ENCODE measurements at places on chromosomes 11 and 22.

DNA sequence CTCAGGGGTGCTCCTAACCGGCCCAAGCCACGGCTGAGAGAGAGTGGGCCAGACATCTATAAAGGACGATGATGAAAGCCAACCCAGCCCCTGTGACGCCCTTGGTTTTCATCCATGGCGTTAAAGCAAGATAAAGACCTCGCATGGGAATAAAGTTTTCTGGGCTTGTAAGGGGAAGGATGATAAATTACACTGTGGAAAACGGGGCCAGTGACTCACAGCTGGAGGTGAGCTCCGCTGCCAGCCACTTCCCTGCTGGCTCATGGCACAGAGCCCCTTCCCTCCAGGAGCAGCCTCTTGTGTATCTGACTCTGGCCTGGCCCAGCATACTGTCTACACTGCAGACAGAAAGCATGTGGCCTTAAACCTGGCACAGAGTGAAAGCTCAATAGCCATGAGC lies 503.2 kb upstream of the B3GAT1 start:
- DNase-seq, result no peak

- DNase-seq, result no peak
These were observed 21.0 kb upstream of the RBFOX2 start for GRCh38 chr22:36049678-36049997.

GRCh38 chr11:28495333-28495732 lies 387.1 kb downstream of the METTL15 start:
- no peak for DNase-seq

- DNase-seq, result no peak
These were observed 55.5 kb downstream of the DGCR2 start for GRCh38 chr22:19066531-19067271.

- no peak for DNase-seq
These were observed 55.3 kb downstream of the GUCY1A2 start for GRCh38 chr11:106962995-106963394.

DNA sequence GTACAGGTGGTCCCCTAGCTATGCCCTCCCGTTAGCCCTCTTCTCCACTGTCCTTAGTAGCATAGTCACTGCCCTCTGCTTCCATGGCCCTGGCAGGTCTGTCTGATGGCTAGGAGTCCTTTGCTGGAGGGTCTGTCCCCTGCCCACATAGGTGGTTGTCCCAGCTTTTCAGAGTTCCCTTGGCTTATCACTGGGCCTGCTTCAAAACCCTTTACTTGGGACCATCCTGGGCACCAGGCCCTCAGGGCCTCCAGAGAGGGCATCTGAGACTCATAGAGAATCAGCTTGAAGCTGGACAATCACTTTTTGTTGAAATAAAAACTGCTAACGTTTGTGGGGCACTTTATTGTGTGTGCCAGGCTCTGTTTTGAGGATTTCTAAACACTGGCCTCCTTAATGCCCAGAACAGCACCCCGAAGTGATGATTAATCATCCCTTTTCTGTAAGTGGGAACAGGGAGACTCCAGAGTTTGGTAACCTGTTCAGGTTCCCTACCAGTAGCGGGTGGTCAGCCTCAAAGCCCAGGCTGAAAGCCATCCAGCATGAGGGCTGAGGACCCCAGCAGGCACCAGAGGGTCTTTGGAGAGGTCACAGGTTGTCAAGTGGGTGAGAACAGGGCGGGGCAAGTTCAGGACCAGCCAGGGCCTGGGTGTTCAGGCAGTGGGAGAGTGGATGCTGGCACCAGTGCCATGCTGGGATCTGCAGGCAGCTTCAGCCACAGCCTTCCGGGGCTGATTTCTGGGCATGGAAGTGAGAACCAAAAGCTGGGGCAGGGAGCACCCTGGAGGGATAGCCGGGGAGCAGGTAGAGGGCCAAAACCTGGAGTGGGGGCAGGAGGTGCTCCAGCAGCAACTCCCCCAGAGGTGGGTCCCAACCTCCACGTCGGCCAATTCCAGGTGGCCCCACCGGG lies 495 bp upstream of the KCNK4 start:
- no peak for DNase-seq

- peak; percentile 34 for DNase-seq
These were observed at the start of gene KCNJ11 for GRCh38 chr11:17388609-17389210. TSS of gene KCNJ11 (minus strand) at chr11:17388659. CDS start at chr11:17388091, 568 bp downstream.

- no peak for DNase-seq
These were observed 15.6 kb upstream of the THY1 start for GRCh38 chr11:119438599-119438998.

DNA sequence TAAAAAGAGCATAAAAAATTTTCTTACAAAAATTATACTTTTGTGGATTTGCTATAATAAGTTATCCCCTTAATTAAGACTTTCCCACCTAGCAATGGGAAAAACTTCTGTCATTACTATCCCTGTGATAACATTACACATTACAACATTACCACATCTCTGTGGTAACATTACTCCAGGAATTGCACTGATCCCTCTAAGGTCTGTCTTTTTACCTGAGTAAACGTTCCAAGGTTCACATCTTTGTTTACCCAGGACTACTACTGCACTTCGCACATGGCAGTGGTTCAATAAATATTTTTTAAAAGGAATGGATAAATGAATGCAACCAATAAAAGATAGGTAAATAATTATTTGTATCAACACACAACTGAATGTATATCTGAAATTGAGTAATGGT lies 92.4 kb upstream of the NOX4 start:
- DNase-seq, result peak; percentile 3

DNA sequence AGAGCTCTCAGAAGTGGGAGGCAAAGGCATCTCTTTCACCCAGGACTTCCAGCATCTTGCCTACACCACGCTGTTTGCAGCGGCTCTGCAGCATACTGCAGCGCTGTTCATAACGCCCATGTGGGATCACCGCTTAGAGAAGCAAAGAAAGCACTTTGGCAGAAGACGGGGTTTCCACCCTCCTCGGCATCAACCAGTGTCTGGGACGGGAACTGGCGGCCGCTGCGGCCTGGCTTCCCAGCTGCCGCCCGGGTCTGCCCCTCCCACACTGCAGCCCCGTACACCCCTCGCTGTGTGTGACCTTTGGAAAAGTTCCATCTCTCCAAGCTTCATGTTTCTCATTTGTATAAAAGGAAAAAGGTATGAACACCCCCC lies 545 bp upstream of the TIRAP start:
- peak; percentile 39 for DNase-seq

- DNase-seq, result no peak
These were observed 2.3 kb upstream of the SYVN1 start for GRCh38 chr11:65136515-65137096.

DNA sequence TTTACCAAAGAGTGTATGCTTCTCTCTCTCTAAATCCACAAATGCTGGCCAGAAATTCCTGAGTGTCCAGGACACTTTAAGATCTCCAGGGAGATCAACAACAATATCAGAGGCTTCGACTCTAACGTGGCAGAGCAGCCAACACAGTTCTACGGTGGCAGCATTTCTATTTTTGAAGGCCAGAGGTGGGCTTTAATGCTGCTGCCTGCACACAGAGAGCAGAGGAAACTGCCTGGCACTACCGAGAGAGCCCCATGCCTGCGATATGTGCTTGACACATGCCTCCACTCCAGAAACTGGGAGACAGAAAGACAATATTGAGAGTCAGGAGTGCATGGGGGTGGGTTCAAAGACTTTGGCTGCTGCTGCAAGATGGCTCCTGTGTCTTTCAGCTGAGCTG lies 48.8 kb upstream of the GALNT18 start:
- no peak for DNase-seq

- no peak for DNase-seq
These were observed 17.4 kb upstream of the LRRC55 start for GRCh38 chr11:57164317-57164716.

GRCh38 chr11:19740586-19740985 lies 27.9 kb downstream of the NAV2 start:
- DNase-seq, result no peak

DNA sequence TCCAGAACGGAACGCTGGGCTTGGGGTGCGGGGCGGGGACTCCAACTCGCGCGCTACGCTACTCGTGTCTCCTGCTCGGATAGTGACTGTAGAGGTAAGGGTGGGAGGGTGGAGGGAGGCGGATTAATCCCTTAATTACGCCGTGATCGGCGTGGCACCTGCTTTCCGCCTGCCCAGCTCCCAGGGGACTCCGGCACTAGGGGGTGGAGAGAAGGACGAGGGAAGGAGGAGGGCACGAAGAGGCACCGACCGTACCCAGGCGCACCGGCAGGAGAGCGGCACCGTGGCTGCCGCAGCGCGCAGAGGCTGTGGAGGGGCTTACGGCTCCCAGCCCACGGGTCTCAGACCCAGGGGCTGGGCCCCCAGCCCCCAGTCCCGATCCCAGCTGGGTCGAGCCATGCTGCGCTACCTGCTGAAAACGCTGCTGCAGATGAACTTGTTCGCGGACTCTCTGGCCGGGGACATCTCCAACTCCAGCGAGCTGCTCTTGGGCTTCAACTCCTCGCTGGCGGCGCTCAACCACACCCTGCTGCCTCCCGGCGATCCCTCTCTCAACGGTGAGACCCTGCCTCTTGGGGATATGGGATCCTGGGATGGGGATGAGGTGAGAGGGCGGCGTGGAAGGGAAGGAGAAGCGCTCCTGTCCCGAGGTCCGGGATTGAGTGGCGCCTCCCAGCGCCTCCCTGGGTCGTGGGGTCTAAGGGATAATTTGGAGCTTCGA lies at the start of gene ROBO3:
Gene ROBO3 (plus strand): TSS at position 252 of the 721 bp plus-strand sequence. CDS start 146 bp downstream, at position 398.
- no peak for DNase-seq

DNA sequence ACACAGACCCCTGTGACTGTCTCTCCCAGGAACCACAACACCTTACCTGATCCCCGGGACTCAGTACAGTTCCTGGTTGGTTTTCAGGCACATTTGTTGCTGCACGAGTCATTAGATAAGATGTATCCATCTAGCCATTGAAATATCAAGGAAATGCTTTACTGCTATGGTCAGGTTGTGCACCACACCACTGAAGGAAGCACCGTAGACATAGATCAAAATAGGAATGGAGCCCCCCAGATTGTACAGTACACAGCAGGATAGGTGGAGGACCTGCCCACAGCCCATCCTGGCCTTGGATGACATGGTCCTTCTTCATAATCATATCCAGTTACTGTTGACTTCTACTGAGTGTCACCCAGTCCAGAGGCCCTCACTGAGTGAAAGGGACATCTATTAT lies 85.9 kb upstream of the LDLRAD3 start:
- no peak for DNase-seq

DNA sequence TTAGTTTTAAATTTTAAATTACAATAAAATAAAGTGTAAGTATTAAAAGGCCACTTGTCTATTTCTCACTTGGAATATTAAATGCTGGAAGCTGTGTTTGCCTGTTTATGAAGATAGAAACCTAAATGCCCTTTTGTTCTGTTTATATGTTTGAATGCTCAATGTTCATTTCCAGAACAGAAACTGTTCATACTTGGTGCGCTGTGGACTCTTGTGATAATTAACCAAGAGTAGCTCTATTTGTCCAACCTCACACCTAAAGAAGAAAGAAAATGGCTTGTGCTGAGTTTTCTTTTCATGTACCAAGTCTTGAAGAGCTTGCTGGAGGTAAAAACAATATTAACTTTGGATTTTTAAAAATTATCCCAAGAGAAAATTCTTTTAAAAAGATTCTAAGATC lies 5.7 kb downstream of the C11orf54 start:
- DNase-seq, result no peak

- no peak for DNase-seq
These were observed 81.2 kb downstream of the DSCAML1 start for GRCh38 chr11:117715801-117716200.

DNA sequence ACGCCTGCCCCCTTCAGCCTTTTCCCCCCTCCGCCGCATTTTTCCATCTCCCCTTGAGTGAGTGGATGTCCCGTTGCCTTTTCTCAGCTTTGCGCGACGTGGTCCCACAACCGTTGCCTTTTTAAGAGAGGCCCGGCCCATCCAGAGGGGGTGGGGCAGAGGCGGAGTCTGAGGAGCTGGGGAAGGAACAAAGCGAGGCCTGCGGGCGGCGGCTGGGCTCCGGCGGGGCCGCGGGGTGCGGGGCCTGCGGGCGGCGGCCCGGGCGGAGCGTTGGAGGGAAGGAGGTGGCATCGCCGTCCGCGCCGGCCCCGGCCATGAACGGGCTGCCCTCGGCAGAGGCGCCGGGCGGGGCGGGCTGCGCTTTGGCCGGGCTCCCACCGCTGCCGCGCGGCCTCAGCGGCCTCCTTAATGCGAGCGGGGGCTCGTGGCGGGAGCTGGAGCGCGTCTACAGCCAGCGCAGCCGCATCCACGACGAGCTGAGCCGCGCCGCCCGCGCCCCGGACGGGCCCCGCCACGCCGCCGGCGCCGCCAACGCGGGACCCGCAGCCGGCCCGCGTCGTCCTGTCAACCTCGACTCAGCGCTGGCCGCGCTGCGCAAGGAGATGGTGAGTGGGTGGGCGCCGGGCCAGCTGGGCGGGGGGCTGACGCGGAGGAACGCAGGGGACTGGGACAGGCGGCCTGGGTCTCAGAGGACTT lies at the start of gene FAM89B:
Gene FAM89B (plus strand): TSS at position 183 of the 696 bp plus-strand sequence. CDS start 132 bp downstream, at position 315.
- peak; percentile 89 for DNase-seq

- peak; percentile 2 for DNase-seq
These were observed 56.4 kb downstream of the IGLL1 start for GRCh38 chr22:23523713-23524112.

GRCh38 chr11:7690648-7691047 lies 15.6 kb downstream of the OVCH2 start:
- DNase-seq, result no peak

- DNase-seq, result no peak
These were observed 79.5 kb downstream of the PIWIL3 start for GRCh38 chr22:24695060-24695459.

GRCh38 chr11:59463190-59463641 lies 6.5 kb downstream of the OR4D6 start:
- DNase-seq, result no peak

DNA sequence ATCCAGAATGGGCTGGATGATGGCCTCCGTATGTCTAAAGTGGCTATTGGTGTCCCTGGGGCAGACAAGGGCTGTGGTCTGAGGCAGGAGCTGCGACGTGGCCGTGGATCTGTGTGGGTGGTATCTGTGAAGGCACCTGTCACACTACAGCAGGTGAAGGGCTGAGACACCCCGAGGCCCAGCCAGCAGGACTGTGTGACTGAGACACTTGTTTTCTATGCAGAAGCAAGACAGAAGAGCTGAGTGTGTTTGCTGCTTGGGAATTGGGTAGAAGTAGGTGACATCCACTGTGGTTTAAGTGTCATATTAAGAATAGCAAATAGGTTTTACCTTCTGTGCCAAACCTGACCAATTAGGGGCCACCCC lies 35.0 kb downstream of the AMPD3 start:
- no peak for DNase-seq

GRCh38 chr22:44298406-44299091 lies 14.2 kb downstream of the SHISAL1 start:
- DNase-seq, result no peak

DNA sequence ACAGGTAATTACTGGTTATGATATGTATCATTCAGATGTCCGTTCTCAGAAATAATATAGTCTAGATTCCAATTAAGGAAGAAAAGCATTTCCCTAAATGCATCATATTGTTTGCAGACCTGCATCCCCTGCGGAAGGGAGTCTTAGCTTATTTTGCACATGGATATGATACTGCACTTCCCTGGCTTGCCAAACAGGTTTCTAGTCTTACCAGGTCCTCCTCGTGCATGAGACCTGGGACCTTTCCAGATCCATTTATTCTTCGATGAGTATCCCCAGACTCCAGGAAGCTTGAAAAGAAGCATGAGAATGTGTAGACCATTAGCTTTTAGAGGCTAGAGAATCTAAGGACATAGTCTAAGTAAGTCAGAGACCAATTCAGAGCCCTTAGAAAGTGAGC lies 30.6 kb downstream of the CYB5R2 start:
- no peak for DNase-seq

Measured in HuH-7.5 (cell line).